ENCODE measurements at places on chromosomes 12 and 14.

DNA sequence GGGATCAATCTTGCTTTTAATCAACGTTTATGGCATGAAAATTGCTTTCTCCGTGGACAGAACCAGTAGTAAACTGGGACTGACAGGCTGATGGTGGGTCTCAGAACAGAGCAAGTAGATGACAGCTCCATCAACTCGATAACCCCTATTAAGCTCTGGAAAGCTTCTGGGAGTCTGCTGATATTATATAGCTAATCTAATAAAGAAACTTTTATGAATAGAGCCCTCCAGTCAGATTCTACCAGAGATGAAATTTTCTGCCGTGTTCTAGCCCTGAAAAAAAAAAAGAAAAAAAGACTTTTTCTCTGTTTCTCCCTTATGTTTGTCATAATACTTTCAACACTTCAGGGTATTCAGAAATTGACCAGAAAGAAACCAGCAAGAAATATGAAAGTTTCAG lies 171.6 kb downstream of the APAF1 start:
- no peak for DNase-seq

GRCh38 chr14:102200690-102201352 lies 61.1 kb downstream of the WDR20 start:
- no peak for DNase-seq

- no peak for DNase-seq
These were observed 1.7 kb downstream of the KLHDC2 start for GRCh38 chr14:49769581-49770211.

GRCh38 chr12:130482448-130482847 lies 144.8 kb downstream of the PIWIL1 start:
- DNase-seq = no peak

- DNase-seq = no peak
These were observed 113.5 kb downstream of the C12orf75 start for GRCh38 chr12:105443802-105444652.

DNA sequence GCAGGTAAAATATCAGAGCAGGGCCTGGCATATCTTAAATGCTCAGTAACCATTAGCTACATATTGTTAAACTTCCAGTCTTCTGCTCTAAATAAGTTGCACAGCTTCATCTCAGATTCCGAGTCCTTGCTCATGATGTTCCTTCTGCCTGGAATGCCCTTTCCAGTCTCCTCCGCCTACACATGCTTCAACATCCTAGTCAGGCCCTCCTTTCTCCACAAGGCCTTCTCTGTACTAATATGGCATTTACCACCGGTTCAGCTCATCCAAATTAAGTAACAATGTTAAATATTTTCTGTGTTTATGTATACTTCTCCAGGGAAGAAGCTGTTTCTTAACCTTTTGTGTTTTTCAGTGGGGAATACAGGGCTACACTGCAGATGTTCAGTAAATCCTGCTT lies 8.5 kb downstream of the DHH start:
- no peak for DNase-seq

DNA sequence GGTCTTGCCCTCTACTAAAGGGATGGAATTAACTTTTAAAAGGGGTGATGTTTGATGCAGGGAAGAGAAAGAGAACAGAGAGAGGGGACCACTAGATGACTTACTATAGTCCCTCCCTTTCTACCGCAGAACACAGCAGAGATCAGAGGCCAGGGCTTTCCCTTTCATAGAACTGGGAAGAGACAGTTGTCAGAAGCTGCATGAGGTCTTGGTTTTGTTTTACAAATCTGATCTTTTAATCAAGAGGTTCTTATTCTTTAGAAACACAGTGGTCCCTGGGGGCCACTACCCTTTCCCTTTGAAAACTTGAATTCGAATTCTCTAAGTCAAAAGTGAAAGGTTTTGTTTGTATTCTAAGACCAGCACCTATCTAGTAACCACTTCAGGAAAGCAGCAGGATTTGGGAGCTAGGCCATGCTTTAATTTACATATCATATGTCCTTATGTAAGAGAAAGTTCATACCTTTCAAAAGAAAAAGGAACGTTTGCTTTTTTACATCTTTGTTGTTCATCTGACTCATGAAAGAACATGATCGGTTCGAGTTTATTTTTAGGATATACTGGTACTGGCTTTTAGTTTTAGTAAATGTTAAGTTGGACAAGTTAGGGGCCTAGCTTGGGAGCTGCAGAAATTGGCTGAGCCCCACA lies 6.3 kb downstream of the FBXL14 start:
- no peak for DNase-seq

- no peak for DNase-seq
These were observed 538.7 kb upstream of the TMEM132C start for GRCh38 chr12:127728285-127728684.

Measured in type B pancreatic cell (in vitro differentiated cells).